ENCODE measurements at places on chromosomes 12 and 14.

DNA sequence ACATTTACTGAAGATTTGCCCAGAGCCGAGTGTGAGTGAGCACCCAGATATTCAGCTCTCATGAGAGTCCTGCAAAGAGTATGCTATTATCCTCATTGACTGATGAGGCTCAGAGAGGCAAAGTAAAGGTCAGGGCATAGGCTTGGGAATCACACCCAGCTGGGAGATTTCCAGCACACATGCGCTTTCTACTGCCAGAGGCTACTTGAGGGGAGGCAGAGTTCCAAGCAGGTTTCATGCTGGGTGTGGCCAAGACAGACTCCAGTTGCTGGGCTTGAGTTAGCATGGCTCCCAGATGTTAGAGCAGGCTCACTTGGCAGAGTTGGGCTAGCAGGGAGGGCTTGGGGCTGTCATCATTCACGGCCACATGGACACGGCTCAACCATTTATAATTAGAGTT lies 14.4 kb upstream of the FAM181A start:
- DNase-seq = no peak

DNA sequence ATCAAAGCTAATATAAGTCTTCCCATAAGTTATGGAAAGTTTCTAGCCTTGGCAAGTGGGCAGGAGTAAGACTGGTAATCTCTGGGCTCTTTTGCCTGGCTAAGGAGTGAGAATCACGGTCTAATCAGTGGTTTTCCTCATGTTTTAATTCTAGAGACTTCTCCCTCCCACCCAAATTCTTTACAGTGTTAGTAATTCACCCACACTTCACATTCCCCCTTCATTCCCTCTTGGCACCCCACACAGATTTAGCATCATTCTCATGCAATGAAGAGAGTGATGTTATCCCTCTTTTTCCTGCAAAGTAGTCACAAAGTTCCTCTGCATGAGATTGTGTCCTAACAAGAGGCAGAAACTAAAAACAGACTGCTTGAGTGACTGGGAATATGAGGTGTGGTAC lies 28.6 kb upstream of the CACNA2D4 start:
- no peak for DNase-seq

- peak; percentile 86 for DNase-seq
Measured at GRCh38 chr14:89922031-89922907, 32.3 kb downstream of the EFCAB11 start.

- peak; percentile 78 for DNase-seq
Measured at GRCh38 chr12:111584959-111585358, 14.2 kb downstream of the ATXN2 start.

DNA sequence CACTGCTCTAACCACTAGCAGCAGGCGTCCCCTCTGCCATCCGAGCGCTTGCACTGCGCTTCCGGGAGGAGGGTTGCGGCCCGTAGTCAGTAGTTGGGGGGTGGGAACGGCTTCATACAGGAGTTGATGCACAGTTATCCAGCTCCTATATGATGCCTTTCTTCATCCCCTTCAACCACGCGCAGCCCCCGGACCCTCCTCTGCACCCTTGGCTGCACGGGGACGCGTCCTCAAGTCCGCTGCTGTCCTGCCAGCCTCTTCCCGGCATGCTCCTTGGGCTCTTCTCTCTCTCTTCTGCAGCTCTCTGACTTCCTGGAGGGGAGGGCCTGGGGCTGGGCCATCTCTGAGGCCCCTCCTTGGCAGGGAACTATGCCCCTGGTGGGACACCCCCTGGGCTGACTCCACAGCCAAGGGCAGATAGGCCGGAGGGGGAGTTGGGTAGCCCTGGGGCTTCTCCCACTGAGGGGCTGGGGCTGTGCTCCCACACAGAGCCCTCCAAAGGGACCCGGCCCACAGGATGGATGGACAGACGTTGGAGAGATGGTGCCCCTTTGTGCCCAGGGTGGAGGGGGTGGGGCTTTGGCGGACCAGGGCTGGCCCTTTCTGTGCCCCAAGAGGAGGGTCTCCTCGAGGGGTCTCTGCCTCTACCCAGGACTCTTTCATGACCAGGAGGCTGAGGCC lies 29.0 kb downstream of the RTL1 start:
- no peak for DNase-seq

- DNase-seq = peak; percentile 99
Measured at GRCh38 chr14:31937730-31938346, 139.3 kb upstream of the ARHGAP5 start.

- no peak for DNase-seq
Measured at GRCh38 chr12:113162102-113163029, 12.8 kb downstream of the CFAP73 start.

- DNase-seq = no peak
Measured at GRCh38 chr12:11765421-11765816, 115.9 kb downstream of the ETV6 start.

Measured in mammary epithelial cell (primary cell).